ENCODE measurements at places on chromosomes 11 and 22.

GRCh38 chr11:61609980-61610366, 29.1 kb upstream of the SYT7 start:
- DNase-seq: no peak

GRCh38 chr22:40408718-40409612, 38.6 kb downstream of the SGSM3 start:
- DNase-seq: no peak

- no peak for DNase-seq
Measured at GRCh38 chr22:27154717-27155116, 497.3 kb downstream of the MIAT start.

GRCh38 chr22:40451210-40451609, 80.8 kb downstream of the SGSM3 start:
- no peak for DNase-seq

DNA sequence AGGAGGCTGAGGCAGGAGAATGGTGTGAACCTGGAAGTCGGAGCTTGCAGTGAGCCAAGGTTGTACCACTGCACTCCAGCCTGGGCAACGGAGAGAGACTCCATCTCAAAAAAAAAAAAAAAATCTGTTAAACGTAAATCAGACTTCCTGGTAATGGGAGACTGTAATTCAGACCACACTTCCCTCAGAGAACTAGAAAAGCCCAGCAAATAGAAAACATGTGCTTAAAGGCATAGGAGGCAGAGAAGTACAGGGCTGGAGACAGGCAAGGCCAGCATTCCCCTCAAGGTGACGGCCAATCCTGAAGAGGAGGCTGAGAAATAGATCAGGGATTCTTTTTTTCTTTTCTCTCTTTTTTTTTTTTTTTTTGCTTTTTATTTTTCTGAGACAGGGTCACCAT, 8.2 kb downstream of the GGT5 start:
- DNase-seq: no peak

DNA sequence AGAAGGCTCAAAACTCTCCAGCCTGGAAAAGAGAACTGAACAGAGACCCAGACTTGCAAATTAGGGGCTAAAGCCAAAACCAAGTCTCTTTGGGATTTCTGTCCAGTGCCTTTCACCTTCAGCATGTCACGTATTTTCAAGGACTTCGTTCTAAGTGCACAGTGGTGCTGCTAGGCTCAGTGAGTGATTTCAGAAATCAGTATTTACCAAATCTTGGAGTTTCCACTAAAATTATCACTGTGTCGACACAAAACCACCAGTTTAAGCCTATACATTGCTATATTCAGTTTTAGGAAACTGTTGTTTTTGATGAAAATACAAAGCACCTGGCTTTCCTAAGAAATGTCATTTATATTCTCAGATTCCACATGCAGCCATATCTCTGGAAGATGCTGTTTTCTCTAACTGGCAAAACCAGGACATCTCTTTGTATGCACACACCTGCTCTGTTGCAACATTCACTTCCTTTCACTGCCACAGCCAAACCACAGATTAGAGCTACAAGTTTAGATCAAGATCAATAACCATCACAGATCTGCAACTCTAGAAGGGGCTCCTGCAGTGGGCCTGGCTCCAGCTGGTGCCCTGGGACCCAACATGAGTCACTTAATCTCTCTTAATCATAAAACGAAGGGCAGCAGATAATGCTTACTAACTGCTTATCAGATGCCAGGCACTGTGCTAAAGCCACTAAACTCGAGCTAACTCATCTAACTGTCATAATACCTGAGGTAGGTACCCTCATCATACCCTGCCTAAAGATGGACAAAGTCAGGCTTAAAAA, 22.3 kb downstream of the SMCO4 start:
- no peak for DNase-seq

DNA sequence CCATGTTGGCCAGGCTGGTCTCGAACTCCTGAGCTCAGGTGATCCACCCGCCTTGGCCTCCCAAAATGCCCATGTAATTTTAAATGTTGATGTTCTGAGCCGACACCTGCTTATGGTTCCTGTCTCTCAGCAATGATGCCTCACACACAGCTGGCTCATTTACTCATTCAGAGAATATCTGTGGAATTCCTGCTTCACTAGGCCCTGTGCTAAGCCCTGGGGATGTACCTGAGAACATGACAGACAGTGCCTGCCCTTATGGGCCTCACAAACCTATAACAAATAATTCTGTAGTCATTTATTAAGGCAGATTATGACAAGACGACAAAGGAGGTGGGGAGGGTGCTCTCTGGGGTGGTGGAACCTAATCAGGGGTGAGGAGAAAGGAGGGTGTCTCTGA, 93.7 kb downstream of the PRR5L start:
- no peak for DNase-seq

DNA sequence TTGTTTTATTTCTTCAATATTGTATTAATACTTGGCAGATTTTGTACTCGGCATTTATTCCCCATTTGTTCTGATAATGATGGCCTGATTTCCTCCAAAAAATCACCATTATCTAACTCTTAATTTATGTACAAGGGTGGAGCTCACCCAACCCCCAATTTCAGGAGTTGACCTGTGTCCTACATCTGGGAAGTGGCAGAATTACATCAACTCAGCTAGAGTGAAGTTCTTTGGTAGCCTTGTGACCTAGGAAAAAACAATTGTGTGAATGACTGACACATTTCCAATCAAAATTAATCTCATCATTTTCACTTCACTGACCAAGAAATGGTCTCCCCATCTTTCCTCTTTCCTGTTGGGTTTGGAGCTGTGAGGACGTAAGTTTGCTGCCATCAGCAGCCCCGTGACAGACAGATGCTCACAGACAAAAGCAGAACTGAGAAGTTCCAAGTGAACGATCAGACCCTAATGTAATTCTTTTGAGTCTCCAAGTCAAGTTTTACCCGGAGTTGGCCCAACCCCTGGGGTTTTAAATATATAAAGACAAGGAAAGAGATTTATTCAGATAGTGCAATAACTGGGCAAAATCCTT, 16.6 kb upstream of the MS4A6E start:
- no peak for DNase-seq

DNA sequence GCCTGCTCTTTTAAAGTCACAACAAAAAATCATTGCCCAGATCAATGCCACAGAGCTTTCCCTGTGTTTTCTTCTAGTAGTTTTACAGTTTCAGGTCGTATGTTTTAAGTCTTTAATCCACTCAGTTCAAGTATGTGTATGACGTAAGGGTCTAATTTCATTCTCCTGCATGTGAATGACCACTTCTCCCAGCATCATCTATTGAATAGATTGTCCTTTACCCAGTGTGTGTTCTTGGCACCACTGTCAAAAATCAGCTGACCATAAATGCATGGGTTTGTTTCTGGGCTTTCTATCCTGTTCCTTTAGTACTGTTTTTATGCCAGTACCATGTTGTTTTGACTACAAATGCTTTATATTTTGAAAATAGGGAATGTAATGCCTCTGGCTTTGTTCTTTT, 28.1 kb downstream of the INTS4 start:
- no peak for DNase-seq

- no peak for DNase-seq
Measured at GRCh38 chr11:128633384-128633965, 46.1 kb upstream of the ETS1 start.

DNA sequence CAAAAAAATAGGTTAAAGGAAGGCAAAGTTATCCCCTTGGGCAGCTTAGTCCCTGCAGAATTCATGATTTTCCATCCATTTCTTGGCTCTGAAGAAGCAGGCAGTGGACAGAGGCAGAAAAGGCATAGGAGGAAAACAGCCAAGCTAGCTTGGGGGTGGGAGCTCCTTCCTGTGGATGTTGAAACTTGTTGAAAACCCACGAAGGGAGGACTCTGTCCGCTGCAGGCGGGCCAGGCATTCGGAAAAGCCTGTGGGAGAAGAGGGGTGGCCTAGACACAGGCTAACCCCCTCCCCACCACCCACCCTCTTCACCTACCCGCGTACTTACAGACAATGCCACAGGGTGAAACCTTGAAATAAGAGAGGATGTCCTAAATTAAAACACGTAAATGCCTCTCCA, 72.1 kb downstream of the C22orf31 start:
- no peak for DNase-seq

DNA sequence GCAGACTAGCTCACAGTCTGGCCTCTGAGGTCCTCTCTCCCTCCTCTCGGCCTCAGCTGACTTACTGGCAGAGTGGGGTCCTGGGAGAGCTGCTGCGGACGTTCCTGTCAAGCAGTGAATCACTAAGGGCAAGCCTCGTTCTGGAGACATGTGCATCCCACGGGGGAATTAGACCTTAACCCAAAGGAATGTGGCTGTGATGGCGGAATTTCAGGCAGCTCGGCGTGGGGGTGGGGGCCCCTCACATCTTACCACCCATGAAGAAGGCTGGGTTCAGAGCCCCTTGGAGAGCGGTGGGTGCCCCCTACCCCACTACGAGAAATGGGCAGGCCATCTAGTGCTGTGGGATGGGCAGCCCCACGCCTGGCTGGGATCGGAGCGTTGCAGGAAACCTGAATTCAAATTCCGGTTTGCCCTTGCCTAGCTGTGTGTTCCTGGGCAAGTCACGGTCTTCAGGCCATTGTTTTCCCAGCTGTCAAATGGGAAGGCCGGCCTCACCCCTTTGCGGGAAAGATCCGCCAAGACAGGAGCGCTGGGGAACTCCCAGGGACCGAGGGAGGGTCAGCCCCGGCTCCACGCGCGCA, 554 bp downstream of the LRRC32 start:
- DNase-seq: no peak

DNA sequence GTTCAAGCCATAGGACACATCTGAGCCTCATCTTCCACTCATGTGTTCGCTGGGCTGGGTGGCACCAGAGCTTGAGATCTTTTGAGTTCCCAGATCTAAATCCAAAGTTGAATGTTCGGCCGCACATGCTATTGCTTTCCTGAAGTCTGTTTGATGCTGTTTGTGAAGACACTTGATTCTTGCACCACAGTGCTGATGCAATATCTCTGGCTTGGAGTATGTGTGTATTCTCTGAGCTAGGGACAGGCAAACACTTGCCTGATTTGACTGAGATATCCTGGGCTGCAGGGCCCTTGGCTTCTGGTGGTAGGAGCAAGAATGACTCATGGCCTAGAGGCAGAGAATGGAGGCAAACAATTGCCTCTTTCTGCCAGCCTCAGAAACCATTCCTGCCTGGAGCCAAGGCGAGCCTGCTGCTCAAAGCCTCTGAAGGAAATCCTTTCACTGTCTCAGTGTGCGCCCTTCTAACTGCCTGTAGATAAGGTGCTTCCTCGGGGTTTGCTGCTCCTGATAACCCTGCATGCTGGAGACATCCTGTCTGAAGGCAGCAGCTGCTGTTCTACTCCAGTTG, 73.0 kb downstream of the CYB5R2 start:
- DNase-seq: no peak

DNA sequence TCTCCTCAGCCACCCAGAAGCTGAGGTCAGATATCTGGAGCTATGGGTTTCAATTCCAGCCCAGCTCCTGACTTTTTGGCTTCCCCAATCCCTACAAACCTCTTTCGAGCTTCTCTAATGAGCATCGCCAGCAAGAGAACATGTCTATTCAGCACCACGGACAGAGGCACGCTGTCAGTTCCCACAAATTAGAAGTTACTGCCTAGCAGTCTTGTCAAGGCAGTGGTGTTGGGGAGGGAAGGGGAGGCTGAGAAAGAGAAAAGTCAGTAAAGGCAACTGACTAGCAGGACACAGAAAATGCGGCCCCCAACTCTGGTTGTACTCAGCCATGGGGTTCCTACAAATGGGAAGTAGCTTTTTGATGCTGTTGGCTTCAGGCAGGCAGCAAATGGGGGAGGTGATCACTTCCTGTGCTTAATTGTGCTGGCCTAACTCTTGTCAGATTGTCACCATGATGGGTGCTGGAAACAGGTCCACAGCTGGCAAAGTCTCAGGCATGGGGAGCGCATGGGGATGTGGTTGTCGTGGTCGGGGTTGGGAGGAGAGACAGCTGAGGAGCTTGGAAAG, 205.9 kb downstream of the ST3GAL4 start:
- peak; percentile 80 for DNase-seq

DNA sequence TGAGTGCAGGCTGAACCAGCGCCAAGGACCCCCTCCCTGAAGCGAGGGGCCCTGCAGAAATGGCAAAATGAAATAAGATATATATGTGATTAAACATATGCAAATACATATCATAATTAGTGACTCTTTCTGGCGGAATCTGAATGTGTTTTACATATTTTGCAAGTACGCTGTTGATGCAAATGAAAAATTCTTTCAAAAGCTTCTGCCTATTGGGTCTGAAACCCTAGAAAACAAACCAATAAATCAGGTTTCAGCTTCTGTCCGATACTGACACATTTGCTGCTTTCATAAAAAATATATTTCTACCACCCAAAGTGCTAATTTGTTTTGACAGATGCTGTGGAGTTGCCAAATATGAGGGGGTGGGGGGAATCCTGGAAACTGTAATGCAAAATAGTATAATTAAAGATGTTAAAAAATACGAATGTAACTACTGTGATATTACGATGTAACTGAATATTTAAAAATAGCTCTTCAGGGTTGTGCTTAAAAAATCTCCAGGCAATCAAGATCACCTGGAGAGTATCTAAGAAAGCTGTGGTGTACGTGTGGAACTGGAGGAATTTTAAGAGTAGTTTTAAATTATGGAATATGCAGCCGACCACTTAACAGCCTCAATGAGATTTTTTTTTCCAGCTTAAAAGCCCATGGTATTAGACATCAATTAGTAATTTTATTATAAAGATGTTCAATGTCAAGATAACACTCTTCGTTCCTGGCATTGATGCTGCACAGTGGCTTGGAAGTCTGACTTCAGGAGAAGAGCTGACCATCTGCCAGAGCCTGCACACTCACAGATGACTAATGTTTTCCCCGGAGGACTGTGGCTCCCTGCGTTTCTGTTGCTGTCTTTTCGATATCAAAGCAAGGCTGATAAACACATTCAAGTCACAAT, 122.2 kb upstream of the RCN1 start:
- no peak for DNase-seq

- no peak for DNase-seq
Measured at GRCh38 chr11:122685041-122685440, 29.5 kb downstream of the UBASH3B start.

DNA sequence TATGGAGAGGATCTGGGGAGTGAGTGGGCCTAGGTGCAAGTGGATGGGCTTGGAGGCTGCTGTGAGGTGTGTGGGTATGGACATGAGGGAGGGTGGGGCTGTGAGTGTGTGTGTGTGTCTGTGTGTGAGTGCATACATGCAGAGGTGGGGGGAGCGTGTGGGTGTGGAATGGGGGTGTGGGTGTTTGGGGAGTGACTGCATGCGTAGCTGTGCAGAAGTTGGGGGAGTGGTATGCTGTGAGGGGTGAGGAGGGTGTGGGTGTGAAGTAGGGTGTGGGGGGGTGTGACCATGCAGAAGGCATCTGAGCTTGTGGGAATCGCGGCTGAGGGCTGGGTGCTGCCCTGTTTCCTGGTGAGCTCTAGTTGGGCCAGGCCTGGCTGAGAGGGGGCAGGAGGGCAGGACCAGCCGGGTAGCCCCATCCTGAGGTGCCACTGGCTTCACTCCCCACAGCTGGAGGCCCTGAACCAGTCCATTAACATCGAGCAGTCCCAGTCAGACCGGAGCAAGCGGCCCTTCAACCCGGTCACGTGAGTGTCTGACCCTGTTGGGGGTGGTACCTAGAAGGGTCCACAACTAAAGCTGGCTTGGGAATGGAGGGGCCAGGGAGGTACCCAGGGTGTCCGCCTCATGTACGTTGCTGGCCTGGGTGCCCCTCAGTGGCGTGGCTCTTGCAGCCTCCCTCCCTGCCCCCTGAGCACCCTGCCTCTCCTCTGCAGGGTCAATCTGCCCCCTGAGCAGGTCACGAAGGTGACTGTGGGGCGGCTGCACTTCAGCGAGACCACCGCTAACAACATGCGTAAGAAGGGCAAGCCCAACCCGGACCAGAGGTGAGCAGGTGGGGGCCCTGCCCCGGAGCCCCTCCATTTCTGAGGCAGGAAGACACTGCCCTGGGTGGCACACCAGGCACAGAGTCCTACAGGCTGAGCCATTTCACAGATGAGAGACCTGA, 16.5 kb downstream of the TMEM258 start:
- DNase-seq: no peak

All from H1 (cell line).